ENCODE measurements at places on chromosomes 7 and 10.

- DNase-seq: no peak
Observed at GRCh38 chr7:37671876-37672275, 11.7 kb upstream of the GPR141 start.

DNA sequence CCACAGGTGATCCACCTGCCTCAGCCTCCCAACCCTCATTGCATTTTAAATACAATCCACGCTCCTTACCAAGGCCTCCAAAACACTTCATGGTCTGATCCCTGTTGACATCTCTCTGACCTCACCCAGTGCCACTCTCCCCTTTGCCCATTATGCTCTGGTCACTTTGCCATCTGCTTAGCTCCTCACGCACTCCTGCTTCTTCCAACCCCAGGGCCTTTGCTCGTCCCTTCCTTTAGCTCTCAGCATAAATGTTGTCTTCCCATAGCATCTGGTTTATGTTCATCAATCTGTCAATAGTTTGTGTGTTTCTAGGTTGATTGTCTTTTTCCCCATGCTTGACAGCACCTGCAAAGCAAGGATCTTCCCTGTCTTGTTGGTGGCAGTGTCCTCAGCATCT lies 14.1 kb downstream of the NPFFR1 start:
- DNase-seq: no peak

DNA sequence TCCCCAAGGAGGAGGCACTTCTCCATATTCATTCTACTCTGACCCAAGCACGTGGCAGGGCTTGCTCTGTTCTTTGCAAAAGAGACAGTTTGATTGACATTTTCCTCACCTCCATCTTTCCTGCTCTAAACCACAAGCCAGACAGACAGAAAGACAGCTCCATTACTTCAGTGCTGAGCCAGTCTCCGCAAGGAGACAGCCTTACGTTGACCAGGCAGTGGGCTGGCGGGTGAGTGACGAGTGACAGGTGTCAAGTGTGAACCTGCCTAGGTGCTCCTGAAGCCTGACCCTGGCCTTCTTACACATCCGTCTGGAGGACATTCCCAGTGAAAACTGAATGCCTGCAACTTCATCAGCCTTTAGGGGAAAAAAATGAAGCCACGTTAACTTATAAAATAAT lies 314.6 kb downstream of the TNS3 start:
- no peak for DNase-seq

DNA sequence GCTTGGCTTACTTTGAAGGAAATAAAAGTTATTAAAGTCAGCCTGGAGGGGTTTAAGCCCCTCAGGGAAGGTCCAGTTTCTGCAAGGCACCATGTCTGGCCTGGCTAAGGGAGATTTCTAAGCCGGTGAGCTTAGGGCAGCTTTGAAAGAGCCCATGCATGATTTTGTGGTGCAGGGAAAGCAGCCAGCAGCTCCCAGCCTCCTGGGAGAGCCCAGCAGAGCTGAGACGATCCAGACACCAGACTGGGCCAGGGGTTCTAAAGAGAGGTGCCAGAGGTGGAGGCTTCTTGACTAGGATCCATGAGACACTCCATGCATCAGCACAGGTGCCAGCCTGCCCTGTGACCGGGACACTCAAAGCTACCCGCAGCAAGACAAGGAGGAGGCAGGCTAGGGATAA lies 59.6 kb upstream of the MKX start:
- no peak for DNase-seq

- DNase-seq: no peak
Observed at GRCh38 chr7:35253460-35253709, 515 bp downstream of the TBX20 start.

GRCh38 chr7:77434570-77435275 lies 18.6 kb upstream of the GSAP start:
- DNase-seq: no peak

- no peak for DNase-seq
Observed at GRCh38 chr10:126497672-126498071, 109.4 kb upstream of the ADAM12 start.

- no peak for DNase-seq
Observed at GRCh38 chr7:88458946-88459345, 152.3 kb upstream of the STEAP4 start.

- no peak for DNase-seq
Observed at GRCh38 chr7:40899151-40899550, 764.3 kb downstream of the SUGCT start.

GRCh38 chr10:31883397-31883796 lies 45.2 kb downstream of the ARHGAP12 start:
- DNase-seq: no peak

- DNase-seq: no peak
Observed at GRCh38 chr7:84784450-84784849, 402.4 kb downstream of the SEMA3D start.

DNA sequence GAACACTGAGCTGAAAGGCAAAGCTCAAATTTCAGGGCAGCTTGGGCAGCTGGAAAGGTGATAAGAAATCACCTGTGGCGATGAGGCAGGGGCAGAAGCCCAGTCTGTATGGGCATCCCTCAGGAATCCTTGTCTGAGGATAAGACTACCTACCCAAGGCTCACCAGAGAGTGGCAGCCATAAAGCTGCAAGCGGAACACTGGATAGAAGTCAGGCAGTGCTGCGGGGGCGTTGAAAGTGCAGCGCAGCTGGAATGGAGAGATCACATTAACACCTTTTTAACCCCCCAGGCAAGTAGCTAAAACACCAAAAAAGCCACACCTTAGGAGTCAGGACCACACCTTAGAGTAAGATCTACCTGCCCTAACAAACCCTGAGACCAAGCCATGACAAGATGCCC lies 38.2 kb downstream of the ABCB5 start:
- no peak for DNase-seq

- DNase-seq: no peak
Observed at GRCh38 chr7:159109653-159110035, 35.0 kb downstream of the VIPR2 start.

DNA sequence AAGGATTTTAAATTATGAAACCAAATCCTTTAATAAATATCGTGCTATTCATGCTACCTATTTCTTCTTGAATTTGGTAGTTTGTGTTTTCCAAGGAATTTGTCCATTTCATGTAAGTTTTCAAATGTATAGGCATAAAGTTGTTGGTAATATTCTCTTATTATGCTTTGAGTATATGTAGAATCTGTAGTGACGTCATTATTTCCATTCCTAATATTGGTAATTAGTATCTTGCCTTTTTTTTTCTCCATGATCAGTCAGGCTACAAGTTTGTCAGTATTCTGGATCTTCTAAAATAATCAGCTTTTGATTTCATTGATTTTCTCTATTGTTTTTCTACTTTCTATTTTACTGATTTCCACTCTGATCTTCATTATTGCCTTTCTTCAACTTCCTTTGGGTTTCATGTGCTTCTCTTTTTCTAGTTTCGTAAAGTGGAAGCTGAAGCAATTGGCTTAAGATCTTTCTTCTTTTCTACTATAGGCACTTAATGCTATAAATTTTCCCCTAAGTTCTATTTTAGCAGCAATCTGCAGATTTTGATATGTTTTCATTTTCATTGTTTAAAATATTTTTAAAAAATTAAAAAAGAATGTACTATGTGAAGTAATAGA lies 156.5 kb upstream of the HDAC9 start:
- DNase-seq: no peak

DNA sequence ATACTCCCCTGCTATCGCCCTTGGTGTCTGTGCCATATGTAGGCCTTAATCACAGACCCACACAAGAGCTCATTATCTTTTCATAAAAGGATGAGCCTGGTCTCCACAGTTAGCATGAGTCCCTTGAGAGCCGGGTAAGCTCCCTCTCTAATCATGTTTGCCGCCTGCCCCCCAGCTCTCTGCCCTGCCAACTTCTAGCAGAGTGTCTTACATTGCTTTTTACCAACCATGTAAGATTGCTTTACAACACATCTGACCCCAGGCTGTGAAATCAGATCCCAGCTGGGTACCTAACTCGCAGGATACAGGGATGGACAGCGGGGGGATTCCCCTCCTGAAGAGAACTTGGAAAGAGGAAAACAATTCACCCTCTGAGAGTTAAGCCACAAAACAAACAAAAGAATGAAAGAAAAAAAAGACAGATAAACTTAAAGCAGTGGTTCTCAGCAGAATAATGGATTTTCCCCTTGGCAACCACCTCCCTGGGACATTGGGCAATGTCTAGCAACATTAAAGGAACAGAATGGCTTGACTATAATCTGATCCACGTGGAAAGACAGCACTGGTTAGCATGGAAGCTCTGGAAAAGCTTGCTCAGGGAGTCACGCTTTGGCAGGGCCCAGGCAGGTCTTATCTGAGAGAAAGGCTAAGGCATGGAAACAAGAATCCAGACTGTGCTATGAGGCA lies 39.4 kb upstream of the ATOH7 start:
- no peak for DNase-seq

GRCh38 chr10:94991243-94991888 lies 52.9 kb downstream of the CYP2C9 start:
- DNase-seq: no peak

DNA sequence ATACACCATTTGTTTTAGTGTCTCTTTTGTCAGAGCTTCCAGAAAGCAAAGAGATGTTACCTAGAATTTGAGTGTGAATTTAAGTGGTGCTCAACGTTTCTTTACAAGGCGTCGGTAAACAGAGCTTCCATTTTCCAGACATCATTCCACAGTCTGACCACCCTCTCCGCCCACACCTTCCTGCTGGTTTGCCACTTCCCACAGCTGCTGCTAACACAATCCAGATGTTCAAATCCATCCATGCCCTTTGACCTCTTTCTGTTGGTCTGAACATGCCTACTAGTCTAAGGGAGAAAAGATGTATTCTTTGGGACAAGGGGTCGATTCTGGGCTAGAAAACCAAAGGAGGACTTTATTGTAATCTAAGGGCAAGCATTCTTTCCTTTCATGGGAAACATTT lies 86.1 kb downstream of the FAM107B start:
- no peak for DNase-seq

- no peak for DNase-seq
Observed at GRCh38 chr7:114710499-114710898, 211.4 kb upstream of the MDFIC start.

- DNase-seq: no peak
Observed at GRCh38 chr7:46494441-46494840, 573.4 kb upstream of the IGFBP3 start.

- DNase-seq: no peak
Observed at GRCh38 chr7:44292876-44293560, 32.4 kb downstream of the CAMK2B start.

DNA sequence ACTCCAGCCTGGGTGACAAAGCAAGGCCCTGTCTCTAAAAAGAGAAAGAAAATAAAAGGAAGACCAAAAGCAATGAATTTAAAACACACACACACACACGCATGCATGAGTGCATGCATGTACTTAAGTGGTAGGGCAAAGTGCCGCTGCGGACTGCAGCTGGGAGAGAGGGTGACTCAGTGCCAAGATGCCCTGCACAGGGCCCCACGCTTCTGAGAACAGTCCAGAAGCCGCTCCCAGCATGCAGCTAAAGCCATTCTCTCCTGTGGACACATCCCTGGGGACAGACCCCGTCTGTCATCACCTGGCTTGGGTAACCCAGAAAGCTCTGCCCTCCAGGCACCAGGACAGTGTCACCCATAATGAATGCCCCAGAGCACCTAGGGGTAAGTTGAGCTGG lies 61.0 kb upstream of the MYL10 start:
- DNase-seq: no peak
